ENCODE measurements at places on chromosomes 1 and 21.

GRCh38 chr1:235169986-235170385 is 8.9 kb upstream of the RBM34 start:
- DNase-seq: no peak

DNA sequence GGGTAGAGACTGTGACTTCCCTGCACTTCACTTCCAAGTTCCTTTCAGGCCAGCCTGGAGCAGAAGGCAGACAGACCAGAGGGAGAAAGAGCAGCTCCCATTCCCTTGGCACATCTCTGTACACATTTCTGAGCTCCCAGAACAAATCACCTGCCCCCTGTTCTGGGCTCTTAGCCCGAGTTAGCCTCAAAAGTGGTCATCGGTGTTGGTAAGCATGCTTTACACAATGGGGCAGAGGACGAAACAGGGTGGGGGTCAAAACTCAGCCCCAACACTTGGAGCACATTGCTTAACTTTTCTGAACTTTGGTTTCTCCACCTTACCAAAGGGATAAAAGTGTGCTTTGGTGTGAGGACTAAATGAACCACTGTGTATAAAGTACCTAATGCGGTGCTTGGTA is 98.7 kb downstream of the DAB1 start:
- DNase-seq: no peak

- DNase-seq: no peak
Measured at GRCh38 chr1:89351597-89352311, 12.1 kb upstream of the GBP6 start.

- DNase-seq: no peak
Measured at GRCh38 chr1:209106237-209106741, 477.2 kb upstream of the CAMK1G start.

- no peak for DNase-seq
Measured at GRCh38 chr1:28855469-28855951, 43.5 kb downstream of the OPRD1 start.

DNA sequence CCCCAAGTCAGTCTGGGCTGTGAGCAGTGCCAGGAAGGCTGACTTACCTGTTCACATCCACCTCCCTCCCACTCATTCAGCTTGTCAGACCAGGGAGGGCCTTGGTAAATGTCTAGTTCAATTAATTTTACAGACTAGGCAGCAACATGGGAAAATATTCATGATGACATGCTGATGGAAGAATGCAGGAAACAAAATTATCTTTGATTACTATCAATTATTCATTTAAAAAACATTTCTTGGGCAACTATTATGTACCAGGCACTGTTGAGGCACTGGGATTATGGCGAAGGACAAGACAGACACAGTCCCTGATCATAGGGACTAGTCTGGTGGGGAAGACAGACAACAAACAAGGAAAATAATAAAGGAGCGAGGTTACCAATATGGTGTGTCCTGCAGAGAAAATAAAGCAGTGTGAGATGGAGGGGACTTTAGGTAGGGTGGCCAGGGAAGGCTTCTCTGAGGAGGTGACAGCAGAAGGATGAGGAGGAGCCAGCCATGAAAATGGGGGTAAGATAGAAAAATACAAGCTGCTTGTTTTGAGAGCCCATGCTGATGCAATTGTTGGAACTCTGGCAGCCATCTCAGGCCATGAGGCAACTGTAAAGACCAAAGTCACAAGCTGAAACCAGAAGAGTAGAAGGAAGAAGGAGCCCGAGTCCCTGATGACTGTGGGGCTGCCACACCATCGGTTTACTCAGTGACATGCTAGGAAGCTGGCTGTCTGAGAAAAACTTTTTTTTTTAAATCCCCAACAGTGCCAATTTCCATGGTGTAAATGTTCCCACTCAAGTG is 14.0 kb downstream of the TRIM62 start:
- DNase-seq: no peak

DNA sequence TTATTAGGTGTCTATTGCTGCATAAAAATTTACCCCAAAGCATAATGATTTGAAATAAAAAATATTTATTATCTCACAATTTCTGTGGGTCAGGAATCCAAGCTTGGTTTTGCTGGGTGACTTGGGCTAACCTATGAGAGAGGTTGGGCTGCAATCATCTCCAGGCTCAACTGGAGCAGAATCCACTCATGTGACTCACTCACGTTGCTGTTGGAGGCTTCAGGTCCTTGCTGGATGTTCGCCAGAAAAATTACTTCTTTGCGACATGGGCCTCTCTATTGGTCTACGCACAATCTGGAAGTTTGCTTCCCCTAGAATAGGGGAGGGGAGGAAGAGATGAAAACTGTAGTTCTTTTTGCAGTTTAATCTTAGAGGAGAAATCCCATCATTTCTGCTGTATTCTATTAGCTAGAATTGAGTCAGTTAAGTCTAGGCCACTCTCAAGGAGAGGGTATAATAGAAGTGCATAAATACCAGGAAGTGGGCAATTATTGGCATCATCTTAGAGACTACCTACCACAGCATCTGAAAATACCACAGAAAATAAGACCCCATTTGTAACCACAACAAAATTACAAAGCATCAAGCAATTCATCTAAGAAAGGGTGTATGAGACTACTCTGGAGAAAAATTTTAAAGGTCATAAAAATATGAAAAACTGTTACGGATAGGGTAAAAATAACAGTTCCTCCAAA is 5.7 kb upstream of the FASLG start:
- DNase-seq: no peak

DNA sequence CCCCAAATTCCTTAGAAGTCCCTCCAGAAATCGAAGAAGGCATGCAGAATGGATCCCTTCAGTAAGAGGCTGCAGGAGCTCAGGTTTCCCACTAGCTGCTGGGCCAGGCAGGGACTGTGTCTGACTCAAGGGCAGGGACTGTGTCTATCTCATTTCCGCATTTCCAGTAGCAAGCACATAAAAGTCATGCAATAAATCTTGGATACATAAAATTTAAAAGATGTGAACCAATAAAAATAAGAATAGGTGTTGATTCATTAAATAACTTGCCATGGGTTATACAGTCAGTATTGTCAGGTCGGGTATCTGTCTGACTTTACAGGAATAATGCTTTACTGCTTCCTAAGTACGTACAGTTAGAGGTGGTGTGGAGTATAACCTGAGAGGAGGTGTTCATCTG is 15.2 kb downstream of the PM20D1 start:
- no peak for DNase-seq

DNA sequence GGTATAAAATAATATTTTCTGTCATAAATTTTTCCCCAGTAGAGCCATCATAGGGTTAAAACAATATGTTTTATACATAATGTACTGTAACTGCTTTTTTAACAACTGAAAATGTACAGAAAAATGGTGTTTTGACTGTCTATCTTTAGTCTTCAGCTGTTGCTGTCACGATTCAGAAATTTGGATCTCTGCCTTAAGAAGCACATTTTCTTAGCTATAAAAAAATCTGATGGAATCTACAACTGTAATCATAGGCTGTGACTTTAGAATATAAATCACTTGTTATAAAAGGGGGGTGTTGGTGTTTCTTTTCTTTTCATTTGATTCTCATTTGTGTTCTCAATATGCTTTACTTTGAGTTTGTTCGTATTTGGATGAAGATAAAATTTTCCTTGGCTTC is 187.5 kb downstream of the PDE4B start:
- DNase-seq: no peak

GRCh38 chr1:27403065-27403726 is 10.8 kb downstream of the GPR3 start:
- DNase-seq: no peak

DNA sequence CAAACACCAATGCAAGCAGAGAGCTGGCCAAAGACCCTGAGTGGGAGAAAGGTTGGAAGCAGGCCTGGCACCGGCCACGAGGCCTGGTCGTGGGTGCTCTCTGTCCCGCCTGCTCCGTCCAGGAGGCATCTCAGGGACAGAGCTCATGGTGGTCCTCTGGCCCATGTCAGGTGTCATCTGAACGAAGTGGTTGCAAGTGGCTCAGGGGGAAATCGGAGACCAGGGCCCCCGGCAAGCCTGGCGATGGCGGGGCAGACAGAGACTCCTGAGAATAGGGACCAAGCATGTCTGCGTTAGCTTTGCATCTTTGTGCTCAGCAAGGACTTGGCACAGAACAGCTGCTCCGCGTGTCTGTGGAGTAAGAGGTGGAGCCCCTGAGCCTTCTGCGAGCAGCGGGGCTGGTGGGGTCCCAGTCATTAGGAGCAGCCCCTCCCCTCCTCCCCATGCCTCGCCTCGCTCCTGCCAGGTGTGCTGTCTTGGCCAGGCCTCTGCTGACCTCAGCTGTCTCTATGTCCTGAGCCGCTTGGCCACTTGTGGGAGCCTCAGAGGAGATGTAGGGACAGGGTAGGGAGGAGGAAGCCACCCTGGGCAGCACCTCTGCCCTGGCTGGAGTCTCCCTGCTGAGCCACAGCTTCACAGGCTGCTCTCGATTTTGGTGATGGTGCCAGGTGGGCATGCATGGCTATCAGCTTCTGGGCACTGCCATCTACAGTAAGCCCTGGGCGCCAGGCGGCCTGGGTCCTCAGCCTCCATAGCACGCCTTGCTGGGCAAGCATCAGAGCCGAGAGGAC is 362.9 kb upstream of the VAMP3 start:
- no peak for DNase-seq

DNA sequence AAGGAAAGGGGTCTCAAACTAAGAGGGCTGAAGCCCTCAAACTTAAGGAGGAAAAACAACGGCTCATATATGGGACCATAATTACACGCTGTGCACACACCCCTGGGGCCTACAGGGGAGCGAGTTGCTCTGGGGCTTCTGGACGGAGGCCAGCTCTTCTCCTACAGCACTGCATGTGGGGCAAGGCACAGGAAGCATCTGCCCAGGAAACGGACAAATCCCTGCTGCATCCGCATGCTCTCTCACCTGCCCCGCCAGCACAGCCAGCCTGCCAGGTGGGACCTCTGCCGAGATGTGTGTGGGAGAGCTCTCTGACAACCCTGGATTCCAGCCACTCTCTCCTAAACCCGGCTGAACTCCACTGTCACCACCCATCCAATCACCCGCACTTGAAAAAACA is 54.1 kb downstream of the MRPL37 start:
- DNase-seq: no peak

DNA sequence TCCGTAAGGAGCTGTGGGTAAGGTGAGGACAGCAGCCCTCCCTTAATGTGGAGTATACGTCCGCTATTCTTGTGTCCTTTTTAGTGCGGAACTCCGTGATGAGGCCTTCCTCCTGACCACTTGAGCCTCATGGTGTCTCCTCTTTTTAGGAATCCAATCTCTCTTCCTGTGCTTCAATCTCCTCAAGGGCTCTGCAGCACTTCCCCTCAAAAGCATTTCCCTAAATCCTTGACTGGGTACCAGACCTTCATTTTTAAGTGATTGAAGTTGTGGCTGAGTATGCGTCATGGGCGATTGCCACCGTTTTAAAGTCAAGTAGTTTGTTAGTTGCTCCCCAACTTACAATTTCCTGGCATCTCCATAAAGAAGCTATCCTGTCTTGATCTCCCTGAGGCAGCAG is 62.8 kb downstream of the SAMSN1 start:
- DNase-seq: no peak

DNA sequence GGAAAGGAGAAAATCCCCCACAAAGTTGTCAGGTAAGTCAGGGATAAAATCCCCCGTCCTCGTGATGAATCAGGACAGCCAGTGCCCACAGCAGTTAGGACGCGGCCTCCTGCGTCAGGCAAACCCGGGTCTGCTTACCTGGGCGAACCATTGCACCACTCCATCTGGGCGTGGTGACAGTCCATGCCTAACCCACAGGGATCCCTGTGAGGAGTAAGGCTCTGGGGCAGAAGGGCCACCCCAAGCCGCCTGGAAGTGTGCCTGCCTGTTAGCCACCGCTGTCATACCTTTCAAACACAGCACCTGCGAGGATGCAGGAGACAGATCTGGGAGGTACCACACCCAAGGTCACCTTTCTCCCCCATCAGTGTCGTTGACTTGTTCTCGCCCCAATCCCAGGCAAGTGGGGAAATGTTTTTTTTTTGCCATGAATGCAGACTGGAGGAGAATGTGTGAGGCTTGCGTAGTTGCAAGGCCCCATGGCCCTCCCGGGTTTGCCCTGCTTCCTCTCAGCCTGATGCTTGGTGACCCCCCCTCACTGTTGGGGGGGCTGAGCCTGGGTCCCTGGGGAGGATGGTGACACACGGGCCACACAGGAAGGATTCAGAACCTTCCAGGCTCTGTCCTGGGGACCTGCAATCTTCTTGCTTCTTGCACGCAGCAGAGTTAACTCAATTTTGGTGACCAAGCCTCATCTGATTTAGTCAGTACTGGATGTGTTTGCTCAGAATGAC is 107.0 kb downstream of the PGBD5 start:
- DNase-seq: no peak

- DNase-seq: no peak
Measured at GRCh38 chr1:72186733-72187307, 95.5 kb downstream of the NEGR1 start.

GRCh38 chr1:13699510-13699909 is 478 bp upstream of the PRDM2 start:
- no peak for DNase-seq

DNA sequence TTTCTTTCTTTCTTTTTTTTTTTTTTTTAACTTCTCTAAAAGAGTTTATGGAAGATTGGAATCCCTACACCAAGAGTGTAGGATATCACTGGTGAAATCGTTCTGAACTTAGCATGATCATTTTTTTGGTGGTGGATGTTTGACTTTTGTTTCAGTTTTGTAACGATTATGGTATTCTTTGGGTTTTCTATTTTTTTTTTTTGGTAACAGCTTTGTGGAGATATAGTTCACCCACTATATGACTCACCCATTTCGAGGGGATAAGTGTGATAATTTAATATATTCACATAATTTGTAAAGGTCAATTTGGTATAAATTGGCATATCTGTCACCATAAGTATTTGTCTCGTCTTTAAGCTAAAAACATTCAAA is 29.2 kb downstream of the AGPAT3 start:
- DNase-seq: no peak

- no peak for DNase-seq
Measured at GRCh38 chr1:39614488-39614887, 25.0 kb downstream of the HEYL start.

- no peak for DNase-seq
Measured at GRCh38 chr1:70364439-70364838, 9.9 kb upstream of the ANKRD13C start.

DNA sequence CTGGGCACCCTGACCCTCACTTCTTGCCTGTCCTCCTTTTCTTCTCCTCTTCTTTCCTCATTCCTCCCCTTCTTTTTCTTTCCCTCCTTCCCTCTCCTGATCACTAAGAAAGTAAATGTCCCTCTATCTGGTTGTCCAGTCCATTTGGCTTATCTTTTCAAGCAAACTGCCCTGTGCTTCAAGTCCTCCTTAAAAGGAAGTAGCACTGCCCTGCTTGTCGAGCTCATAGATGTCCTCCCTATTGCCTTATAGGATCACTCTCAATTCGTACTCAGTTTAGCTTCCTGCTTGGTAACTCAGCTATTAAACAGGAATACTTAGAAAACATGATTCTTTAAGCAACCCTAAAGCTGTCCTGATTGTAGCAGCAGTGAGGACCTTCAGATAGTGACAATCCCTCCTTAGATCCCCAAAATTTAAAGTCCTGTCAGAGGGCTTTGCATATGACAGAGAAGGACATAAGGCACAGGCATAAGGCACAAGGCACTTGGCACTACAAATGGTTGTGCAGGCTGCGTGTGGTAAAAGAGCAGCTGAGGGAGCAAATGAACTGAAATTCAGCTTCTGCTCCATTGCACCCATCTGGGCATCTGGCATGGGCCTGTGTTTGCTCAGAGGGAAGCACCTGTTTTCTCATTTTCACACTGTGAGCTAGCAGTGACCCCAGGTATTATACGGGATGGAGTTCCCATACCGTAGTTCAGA is 26.1 kb upstream of the SLAMF6 start:
- peak; percentile 29 for DNase-seq

GRCh38 chr1:58058323-58058722 is 488.2 kb downstream of the OMA1 start:
- DNase-seq: no peak

- DNase-seq: no peak
Measured at GRCh38 chr1:19514391-19514831, 29.1 kb upstream of the CAPZB start.

All from GM12892 (cell line).